Type B pancreatic cell (in vitro differentiated cells): ENCODE measurements at places on chromosomes 6 and 20. TPM values are rescaled to one million over a fixed set of nuclear protein-coding genes. Genes with fewer than 3 reads are reported as not detected.
A peak's percentile ranks its signal among the peaks of the same experiment; 100 is the strongest.

DNA sequence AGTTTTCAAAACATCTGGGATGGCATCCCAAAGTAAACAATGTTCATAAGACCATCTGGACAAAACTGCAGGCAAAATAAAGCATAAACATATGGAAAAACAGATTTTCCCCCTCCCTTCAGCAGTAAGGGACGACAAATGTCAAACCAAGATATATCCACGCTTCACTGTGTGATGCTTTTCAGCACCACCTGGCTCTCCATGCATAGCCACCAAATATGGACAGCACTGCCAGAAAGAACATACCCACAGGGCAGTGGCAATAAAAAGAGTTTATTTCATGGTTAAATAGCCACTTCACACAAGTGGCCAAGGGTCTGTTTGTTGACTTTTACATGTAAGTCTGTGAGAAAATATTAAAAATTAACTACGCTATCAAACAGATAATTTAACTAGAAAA lies 23.1 kb downstream of the USP45 start:
- H3K27me3 ChIP-seq: no peaks in the 10 kb centered on the region
- DNase-seq: no peak
- H3K4me1 ChIP-seq: no peaks in the 10 kb centered on the region
- no peak overlapping the region for H3K27ac ChIP-seq
- no peaks in the 10 kb centered on the region for H3K36me3 ChIP-seq
- no peak overlapping the region for H3K4me3 ChIP-seq

- no peak overlapping the region for H3K27ac ChIP-seq
- no peak for DNase-seq
- no peak overlapping the region for H3K4me3 ChIP-seq
- H3K4me1 ChIP-seq: no peaks in the 10 kb centered on the region
Measured at GRCh38 chr6:22765015-22765414, 195.6 kb downstream of the HDGFL1 start.

DNA sequence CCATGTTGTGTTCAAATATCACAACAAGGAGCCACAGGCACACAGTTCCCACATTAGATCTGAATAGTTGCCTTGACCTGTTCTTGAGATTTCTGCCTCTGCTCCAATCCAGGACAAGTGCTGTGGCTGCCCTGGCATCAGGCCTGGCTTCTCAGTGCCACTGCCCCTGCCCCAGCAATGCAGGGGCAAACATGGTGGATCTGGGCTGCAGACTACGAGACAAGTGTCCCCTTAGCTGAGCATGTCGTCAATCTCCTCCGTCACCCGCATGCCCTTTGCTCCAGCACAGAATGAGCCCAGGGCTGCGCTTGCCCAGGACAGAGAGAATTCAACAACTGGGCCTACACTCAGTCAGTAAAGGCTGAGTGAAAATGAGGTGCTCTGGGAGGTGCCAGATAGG lies 201.6 kb downstream of the SYNDIG1 start:
- no peaks in the 10 kb centered on the region for H3K4me1 ChIP-seq
- H3K27ac ChIP-seq: no peak overlapping the region
- H3K27me3 ChIP-seq: no peaks in the 10 kb centered on the region
- no peak for DNase-seq
- H3K4me3 ChIP-seq: no peak overlapping the region

DNA sequence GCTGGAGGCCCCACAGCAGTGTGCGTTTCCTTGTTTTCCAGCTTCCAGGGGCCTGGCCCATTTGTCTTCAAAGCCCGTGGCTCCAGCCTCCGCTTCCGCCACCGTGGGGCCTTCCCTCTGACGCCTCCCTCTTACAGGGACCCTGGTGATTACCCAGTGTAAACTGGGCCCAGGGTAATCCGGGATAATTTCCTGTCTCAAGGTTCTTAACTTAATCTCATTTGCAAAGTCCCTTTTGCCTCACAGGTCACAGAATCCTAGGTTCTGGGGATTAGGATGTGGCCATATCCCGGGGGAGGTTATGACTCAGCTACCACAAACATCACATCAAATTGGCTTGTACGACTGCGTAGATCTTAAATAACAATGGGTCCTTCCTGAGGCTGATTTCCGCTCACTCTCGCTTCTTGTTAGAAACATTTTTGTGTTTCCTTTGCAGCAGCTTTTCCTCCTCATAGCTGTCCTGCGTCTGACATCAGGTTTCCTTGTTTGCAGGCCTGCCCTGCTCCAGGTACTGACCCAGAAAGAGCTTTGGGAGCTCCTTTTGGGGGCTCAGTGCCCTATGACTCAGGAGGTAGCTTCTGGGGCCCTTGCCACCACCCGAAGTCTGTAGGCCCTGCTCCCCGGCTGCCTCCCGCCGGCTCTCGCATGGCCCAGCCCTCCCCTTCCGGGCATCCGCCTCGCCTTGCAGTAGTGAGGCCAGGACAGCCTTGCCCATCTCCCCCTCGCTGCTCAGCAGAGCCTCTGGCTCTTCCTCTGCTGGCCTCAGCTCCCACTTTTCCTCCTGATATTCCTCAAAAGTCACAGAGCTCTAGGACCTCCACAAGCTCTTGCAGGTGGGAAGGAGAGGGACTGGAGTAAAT lies 100.5 kb downstream of the ERMARD start:
- H3K27me3 ChIP-seq: peaks cover 3% of the 10 kb centered on the region
- H3K4me3 ChIP-seq: no peak overlapping the region
- H3K36me3 ChIP-seq: no peaks in the 10 kb centered on the region

DNA sequence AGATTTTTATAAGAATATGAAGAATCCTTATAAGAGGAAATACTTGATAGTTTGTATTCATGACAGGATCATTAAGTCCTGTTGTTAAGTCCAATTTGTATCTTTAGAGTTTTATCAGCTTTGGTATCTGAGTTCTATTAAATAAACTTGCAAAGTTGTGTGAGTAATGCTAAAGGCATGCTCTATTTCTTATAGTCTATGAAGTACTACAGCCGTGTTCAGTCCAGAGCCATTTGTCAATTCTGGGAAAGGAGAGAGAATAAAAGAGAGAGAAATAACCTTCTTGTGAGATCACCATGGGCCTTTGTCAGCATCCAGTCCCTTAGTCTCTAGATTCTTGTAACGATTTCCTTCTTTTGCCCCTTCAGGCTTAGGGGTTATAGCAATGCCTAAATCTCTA lies 181.2 kb upstream of the POU3F2 start:
- DNase-seq: no peak
- H3K27ac ChIP-seq: no peak overlapping the region
- no peak overlapping the region for H3K4me3 ChIP-seq
- no peaks in the 10 kb centered on the region for H3K36me3 ChIP-seq

- no peak for DNase-seq
- no peaks in the 10 kb centered on the region for H3K36me3 ChIP-seq
- no peaks in the 10 kb centered on the region for H3K4me1 ChIP-seq
- no peak overlapping the region for H3K27ac ChIP-seq
- H3K4me3 ChIP-seq: no peak overlapping the region
- H3K27me3 ChIP-seq: no peaks in the 10 kb centered on the region
Measured at GRCh38 chr6:91506509-91506908, 919.6 kb upstream of the MAP3K7 start.

DNA sequence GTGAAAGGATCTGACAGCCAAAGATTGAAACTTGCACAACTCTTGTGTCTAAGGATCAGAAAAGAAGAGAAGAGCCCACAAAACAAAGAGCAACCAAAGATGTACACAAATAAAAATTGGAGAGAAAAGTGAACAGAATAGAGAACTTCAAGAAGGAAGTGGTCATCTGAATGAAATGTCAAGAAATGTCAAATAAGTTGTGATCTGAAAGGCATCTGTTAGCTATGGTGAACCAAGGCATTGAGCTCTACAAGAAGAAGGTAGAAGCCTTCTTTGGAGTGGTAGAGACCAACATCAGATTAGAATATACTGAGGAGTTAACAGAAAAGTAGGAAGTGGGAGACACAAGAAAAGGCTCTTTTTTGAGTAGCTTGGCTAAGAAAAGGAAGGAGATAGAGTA lies 28.5 kb downstream of the IL17F start:
- H3K36me3 ChIP-seq: no peaks in the 10 kb centered on the region
- no peak for DNase-seq
- no peak overlapping the region for H3K4me3 ChIP-seq
- H3K27me3 ChIP-seq: peaks cover 10% of the 10 kb centered on the region
- H3K4me1 ChIP-seq: no peaks in the 10 kb centered on the region
- H3K27ac ChIP-seq: no peak overlapping the region

- no peak overlapping the region for H3K27ac ChIP-seq
- DNase-seq: no peak
- H3K4me3 ChIP-seq: no peak overlapping the region
- H3K4me1 ChIP-seq: no peaks in the 10 kb centered on the region
- no peaks in the 10 kb centered on the region for H3K27me3 ChIP-seq
Measured at GRCh38 chr6:21636876-21637275, 43.3 kb downstream of the SOX4 start.

GRCh38 chr6:151352410-151353396 lies 38.7 kb downstream of the ZBTB2 start:
- H3K4me3 ChIP-seq: no peak overlapping the region
- no peaks in the 10 kb centered on the region for H3K4me1 ChIP-seq
- peaks cover 21% of the 10 kb centered on the region for H3K36me3 ChIP-seq
- no peak overlapping the region for H3K27ac ChIP-seq
- no peaks in the 10 kb centered on the region for H3K27me3 ChIP-seq

GRCh38 chr20:47559141-47559540 lies 57.5 kb downstream of the NCOA3 start:
- peak overlapping the region; percentile 18 for H3K4me3 ChIP-seq
- DNase-seq: no peak
- H3K4me1 ChIP-seq: peaks cover 27% of the 10 kb centered on the region
- no peaks in the 10 kb centered on the region for H3K27me3 ChIP-seq
- H3K36me3 ChIP-seq: peaks cover 5% of the 10 kb centered on the region

DNA sequence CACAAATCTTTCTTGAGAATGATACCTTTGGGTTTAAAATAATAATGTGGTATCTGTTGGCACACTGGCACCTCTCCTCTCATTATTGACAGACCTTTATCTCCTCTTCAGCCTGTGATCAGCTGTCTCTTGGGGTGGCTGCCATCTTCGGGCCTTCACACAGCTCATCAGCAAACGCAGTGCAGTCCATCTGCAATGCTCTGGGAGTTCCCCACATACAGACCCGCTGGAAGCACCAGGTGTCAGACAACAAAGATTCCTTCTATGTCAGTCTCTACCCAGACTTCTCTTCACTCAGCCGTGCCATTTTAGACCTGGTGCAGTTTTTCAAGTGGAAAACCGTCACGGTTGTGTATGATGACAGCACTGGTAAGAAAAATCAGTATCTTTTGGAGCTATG lies 232.8 kb downstream of the GRIK2 start:
- no peak overlapping the region for H3K27ac ChIP-seq
- no peaks in the 10 kb centered on the region for H3K27me3 ChIP-seq
- H3K36me3 ChIP-seq: no peaks in the 10 kb centered on the region
- DNase-seq: no peak
- no peaks in the 10 kb centered on the region for H3K4me1 ChIP-seq
- no peak overlapping the region for H3K4me3 ChIP-seq

DNA sequence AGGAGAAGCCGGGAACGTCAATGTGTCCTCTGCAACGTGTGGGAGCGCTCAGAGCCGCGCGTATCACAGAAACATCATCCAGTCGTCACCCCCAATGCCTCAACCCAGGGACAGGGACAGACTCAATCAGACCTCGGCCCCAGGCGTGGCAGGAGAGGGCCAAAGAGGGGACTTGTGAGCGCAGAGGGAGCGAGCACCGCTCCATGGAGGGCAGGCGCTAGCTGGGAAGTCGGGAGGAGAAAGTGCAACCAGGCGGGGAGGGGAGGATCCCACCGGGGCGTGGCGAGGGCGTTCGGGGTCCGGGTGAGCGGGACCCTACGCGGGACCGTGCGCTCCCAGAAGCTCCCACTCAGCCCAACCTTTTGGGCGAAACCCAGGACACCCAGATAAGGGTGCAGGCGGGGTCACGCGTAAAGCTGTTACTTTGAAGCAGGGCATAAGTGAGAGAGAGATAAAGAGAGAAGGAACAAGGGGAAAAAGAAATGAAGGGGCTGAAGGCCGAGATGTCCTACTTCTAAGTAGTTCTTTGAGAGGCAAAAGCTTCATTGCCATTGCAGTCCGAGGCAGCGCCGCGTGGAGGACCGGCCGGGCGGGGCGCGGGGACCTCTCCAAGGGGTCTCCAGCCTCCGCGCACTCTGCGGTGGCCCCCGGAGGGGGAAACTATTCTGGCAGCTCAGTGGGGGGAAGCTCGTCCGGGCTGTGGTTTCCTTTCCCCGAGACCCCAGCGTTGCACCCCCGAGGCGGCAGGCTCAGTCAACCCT lies 862 bp upstream of the SOBP start:
- peak overlapping the region; percentile 67 for H3K27ac ChIP-seq
- DNase-seq: no peak
- peaks cover 55% of the 10 kb centered on the region for H3K27me3 ChIP-seq
- peak overlapping the region; percentile 98 for H3K4me3 ChIP-seq

DNA sequence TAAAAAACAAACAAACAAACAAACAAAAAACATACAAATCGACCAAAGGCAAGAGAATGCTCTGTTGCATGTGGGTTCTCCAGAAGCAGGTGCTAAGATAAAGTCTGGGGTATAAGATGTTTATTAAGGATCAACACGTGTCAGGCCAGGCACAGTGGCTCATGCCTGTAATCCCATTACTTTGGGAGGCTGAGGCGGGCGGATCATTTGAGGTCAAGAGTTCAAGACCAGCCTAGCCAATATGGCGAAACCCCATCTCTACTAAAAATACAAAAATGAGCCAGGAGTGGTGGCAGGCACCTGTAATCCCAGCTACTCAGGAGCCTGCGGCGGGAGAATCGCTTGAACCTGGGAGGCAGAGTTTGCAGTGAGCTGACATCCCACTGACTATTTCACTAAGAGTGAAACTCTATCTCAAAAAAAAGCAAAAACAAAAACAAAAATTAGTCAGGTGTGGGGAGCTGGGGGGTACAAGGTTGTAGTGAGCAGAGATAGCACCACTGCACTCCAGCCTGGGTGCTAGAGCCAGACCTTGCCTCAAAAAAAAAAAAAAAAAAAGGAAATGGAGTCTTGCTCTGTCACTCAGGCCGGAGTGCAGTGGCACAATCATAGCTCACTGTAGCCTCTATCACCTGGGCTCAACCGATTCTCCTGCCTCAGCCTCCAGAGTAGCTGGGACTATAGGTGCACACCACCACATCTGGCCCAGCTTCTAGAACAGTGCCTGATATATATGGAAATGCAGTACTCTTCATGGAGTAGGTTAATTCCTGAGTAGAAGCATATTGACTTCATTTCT lies 86.8 kb upstream of the JARID2 start:
- no peak overlapping the region for H3K4me3 ChIP-seq
- H3K27me3 ChIP-seq: no peaks in the 10 kb centered on the region
- H3K36me3 ChIP-seq: no peaks in the 10 kb centered on the region
- H3K4me1 ChIP-seq: peaks cover 12% of the 10 kb centered on the region

- H3K27ac ChIP-seq: no peak overlapping the region
- no peaks in the 10 kb centered on the region for H3K27me3 ChIP-seq
- no peak overlapping the region for H3K4me3 ChIP-seq
Measured at GRCh38 chr6:121619987-121620740, 184.7 kb downstream of the GJA1 start.

- no peaks in the 10 kb centered on the region for H3K4me1 ChIP-seq
- no peak overlapping the region for H3K27ac ChIP-seq
- no peaks in the 10 kb centered on the region for H3K27me3 ChIP-seq
- DNase-seq: no peak
- peaks cover 14% of the 10 kb centered on the region for H3K36me3 ChIP-seq
Measured at GRCh38 chr6:5771759-5772390, 234.8 kb downstream of the NRN1 start.

- peak overlapping the region; percentile 69 for H3K27ac ChIP-seq
- H3K4me3 ChIP-seq: no peak overlapping the region
- DNase-seq: no peak
- H3K4me1 ChIP-seq: peaks cover 70% of the 10 kb centered on the region
- peaks cover 22% of the 10 kb centered on the region for H3K36me3 ChIP-seq
Measured at GRCh38 chr20:33838035-33838864, 27.1 kb downstream of the CHMP4B start.

OR2H1 gene
- total RNA-seq: not detected in 2 replicates

PTK6 gene
- 0.12 and 0.21 TPM in 2 replicates for total RNA-seq

TPBG gene
- total RNA-seq: 16.9 and 168 TPM in 2 replicates

FAM184A gene
- total RNA-seq: 3.4 and 7.5 TPM in 2 replicates

CNBD2 gene
- total RNA-seq: 5.7 and 7.4 TPM in 2 replicates

BMP7 gene
- total RNA-seq: 115 and 287 TPM in 2 replicates
